Muscle of back (tissue), 13 donors: ENCODE measurements at places on chromosomes 6 and 20.
A peak's percentile ranks its signal among the peaks of the same experiment; 100 is the strongest.

DNA sequence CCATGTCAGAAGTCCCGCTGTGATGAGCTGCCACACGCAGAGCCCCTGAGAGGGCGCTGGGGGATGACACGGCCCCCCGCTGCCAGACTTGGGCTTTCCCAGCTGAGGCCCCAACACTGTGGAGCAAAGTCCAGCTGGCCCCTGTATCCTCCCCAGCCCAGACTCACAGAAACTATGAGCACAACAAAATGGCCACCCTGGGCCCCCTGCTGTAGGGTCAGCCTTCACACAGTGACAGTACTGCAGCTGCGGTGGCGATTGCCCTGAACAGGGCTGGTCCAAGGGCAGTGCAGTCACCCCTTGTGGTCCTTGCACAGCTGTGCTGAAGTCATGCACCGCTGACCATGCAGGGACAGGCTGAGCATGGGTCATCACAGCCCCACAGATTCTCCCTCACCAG, 78.2 kb upstream of the CST7 start:
- no peak for DNase-seq

GRCh38 chr20:25549843-25550477, 35.4 kb downstream of the NINL start:
- DNase-seq = peak; percentile 63

GRCh38 chr20:48880981-48881657, 40.4 kb upstream of the ARFGEF2 start:
- no peak for DNase-seq

- DNase-seq = no peak
These were observed 82.1 kb downstream of the TCP11 start for GRCh38 chr6:35058865-35059522.

DNA sequence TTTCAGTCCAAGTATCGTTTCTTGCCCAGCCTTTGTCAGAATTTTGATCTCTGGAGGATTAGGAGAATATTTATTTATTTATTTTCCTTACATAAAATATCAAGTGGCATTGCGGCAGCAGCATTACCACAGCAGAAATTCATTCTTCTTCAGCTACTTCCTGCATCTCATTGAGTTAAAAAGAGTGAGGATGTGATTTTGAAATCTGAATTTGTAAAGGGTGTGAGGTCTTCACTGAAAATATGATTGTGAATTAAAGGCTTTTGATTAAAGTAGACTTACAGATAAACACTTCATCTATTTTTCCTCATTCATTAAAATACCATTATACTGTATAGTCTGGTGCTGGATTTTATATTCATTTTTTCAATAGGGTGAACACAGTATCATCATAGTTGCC, 328.4 kb downstream of the PRL start:
- DNase-seq = no peak

DNA sequence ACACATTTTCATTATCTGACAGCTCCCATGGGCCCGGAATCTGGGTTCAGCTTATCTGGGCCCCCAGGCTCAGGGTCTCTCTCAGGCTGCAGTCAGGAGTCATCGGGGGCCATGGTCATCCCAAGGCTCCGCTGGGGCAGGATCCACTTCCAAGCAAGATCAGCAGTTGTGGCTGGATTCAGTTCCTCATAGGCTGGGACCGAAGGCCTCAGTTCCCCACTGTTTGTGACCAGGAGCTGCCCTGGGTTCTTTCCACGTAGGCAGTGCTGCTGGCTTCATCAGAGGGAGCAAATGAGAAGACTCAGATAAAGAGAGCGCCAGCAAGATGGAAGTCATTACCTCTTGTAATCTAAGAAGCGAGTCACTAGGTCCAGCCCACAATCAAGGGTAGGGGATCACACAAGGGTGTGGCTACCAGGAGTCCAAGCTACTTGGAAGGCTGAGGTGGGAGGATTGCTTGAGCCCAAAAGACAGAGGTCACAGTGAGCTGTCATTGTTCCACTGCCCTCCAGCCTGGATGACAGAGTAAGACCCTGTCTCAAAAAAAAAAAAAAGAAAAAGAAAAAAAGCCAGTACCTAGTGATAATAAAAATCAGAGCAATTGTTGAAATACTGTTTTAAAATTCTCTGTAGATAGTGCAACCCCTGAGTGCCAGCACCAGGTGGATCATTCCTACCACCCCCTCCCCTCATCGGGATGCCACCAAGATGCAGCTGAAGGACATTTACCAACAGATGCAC, 162.7 kb downstream of the NFATC2 start:
- no peak for DNase-seq

DNA sequence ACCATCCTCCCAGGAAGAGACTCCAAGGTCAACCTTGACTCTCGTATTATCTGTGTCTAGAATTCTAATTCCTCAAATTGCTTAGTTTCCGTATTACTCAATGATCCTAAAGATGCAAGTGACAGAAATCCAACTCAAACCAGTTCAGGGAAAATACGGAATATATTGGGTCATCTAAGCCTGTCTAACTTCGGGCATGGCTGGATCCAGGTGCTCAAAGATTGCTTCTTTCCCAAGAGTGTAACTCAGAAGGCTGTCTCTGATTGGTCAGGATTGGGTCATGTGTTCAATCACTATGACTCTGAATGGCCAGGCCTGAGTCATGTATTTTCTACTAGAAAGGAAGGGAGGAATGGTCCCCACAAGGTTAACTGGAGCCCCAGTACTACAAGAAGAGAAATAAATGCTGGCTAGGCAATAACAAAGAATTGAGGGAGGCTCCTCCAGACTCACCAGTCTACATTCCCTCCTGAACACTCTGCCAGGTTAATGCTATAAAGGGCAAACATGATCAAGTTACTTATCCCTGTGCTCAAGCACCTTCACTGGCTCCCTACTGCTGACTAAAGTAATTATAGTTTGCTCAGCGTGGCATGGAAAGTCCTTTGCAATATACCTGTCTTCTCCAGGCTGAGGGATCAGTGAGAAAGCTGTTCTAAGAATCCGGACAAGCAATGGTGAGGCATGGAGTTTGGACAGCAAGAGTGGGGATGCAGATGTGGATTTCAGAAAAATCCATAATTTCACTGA, 15.4 kb upstream of the PREX1 start:
- DNase-seq = no peak

GRCh38 chr6:12132351-12133222, 120.5 kb downstream of the HIVEP1 start:
- DNase-seq = no peak

DNA sequence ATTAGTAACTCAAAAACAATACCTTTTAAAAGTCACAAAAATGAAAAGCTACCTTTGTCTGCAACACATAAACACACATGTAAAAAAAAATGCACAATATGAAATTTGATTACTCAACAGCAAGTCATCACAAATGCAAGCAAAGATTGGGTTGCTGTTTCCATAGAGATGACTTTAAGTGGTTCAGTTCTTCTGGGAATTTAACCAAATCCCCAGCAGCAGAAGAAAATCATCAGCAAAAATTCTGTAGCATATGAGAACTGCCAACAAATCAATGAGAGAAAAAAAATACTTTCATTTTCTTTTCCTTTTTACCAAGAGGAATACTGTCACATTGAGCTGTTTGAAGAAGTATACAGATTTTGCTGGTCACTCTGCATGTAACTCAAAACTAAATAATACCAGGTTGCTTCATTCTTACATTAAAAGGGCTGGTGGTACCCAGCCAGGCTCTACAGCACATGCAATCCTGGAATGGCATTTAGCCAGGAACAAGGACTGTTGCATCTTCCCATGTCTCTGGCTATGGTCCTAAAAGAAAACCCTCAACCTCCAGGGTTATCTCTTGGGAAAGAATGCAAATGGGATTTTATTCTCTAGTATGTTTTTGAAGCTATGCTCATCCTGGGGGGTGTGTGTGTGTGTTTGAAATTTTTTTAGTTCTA, 158.3 kb downstream of the OPRM1 start:
- DNase-seq = peak; percentile 63

DNA sequence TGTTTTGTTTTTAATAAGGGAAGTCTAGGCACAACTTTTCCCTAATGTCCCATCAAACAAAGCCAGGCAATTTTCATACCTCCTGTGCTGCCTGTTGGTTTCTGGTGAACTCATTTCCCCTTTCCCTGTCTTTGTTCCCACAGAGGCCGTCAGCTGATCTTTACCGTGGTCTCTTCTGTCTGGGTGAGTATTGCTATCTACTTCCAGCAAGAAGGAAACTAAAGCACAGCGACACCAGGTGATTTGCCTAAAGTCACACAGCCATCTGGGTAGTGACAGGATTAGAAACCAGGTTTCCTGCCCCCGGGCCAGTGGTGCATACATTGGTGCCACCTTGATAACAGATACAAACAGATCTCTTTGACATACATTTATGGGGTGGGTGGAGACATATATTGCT, 59.6 kb downstream of the RAB44 start:
- no peak for DNase-seq
